Stimulated activated CD4-positive, alpha-beta T cell treated with anti-CD3 and anti-CD28 coated beads, Interleukin-15, amount 100 ng/mL, for 48 hours (primary cell): ENCODE measurements at places on chromosomes 11 and 22.

GRCh38 chr22:37636186-37636948 is 3.1 kb upstream of the SH3BP1 start:
- DNase-seq = no peak

- no peak for DNase-seq
These were observed 44.7 kb upstream of the CD5 start for GRCh38 chr11:61057615-61058014.

DNA sequence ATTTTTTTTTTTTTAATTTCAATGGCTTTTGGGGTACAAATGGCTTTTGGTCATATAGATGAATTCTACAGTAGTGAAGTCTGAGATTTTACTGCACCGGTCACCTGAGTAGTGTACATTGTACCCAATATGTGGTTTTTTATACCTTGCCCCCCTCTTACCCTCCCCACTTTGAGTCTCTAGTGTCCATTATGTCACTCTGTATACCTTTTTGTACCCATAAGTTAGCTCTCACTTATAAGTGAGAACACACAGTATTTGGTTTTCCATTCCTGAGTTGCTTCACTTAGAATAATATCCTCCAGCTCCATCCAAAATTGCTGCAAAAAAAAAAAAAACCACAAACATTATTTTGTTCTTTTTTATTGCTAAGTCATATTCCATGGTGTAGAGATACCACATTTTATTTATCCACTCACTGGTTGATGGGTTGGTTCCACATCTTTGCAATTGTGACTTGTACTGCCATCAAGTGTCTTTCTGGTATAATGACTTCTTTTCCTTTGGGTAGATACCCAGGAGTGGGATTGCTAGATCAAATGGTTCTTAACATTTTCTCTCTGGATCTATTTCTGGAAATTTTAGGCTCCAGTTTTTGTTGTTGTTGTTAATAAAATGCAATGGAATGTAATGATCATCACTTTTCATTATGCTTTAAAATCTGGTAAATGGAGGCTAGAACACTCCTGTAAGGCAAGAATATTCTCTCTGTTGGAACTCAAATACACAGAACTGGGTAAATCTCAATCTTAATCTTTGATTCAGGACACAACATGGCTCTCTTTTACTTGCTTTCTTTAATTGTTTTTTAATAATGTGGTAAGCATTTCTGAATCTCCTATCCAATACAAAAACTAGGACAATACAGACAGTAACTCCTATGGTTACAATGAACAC is 10.3 kb downstream of the NEAT1 start:
- no peak for DNase-seq

DNA sequence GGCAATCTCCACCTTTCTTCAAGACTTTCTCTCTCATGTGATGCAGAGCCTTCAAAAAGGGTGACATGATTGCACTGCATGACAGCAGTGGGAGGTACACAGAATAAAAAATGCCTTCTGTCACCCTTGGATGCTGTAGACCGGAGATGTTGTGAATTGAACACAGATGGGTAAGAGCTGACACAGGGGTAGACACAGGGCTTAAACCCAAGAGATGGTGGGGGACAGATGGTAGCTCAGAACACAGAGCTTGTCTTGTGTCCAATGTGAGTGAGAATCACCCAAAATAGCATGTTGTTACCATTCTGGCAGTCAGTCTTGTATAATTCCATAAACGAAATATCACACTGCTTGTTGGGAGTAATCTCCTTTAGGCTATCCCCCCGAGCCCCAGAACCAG is 69.9 kb downstream of the JRKL start:
- DNase-seq = no peak

GRCh38 chr11:45162064-45162375 is 15.6 kb downstream of the PRDM11 start:
- no peak for DNase-seq

GRCh38 chr22:37675930-37676735 is 697 bp downstream of the LGALS1 start:
- DNase-seq = no peak

DNA sequence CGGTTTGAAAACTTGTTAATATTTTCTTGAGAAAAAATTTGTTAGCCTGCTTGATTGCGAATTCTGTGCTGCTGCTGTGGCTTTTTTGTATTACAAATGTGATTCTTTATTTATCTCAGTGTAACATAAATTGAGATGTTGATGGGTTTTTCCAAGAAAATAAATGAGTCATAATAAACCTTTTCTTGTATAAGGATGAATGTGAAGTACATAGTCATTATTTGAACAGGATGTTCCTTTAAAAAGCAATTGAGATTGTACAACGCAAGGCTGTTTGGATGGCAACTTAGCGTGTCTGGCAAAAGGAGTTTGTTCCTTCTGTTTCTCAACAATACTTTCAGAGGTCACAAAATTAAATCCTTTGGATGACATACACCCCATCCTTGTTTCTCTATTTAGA is 24.6 kb upstream of the CARD18 start:
- no peak for DNase-seq

DNA sequence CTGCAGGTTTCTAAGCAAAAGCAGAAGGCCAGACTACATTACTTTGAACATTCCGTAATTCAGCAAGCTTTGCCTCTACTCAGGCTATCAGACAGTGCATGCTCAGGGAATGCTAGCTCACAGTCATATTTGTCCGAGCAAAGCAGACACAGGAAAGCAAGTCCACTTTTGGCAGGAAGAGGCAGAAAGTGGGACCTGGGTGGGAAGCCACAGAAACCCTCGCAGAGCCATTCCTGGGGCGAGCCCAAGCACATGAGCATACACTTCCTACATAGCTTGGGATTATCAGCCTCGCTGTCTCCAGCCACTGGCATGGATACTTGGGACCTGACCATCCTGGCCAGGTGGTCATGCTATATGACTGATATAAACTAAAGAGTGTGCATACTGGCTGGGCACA is 113.3 kb downstream of the TRIM29 start:
- no peak for DNase-seq

DNA sequence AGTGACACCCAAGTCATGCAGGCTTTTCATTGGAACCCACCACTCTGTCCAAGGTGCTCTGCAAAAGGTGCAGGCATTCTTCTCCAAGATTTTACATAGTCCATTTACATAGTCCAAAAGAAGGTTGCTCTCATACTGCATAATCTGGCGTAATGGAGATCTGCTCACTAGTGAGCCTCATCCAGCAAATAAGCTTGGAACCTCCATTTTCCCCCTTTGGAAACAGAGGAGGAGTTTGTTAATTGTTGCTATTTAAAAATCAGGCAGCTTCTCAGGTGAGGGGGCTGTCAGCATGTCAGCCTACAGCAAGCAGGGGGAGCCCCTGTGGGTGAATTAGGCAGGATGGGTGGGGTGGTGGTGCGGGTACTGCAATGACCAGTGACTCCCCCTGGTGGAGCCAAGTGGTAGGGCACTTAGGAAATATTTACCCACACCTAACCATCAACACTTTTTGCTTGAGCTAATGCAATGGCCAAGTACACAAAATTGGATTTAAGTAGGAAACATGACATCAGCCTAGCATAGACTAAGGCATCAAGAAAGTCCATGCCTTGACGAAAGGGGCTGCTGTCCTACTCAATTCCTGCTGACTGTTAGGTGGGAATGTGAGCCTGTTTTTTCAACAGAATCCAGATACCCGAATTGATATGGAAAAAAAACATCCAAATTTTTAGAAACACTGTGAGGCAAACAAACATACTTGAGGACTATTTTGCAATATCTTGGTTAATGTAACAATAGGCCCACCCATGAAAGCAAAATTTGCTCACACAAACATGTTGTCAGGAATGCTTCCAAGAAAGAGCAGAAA is 64.5 kb downstream of the AMBRA1 start:
- DNase-seq = peak; percentile 72

- DNase-seq = peak; percentile 25
These were observed 16.4 kb upstream of the SYVN1 start for GRCh38 chr11:65150509-65151299.

DNA sequence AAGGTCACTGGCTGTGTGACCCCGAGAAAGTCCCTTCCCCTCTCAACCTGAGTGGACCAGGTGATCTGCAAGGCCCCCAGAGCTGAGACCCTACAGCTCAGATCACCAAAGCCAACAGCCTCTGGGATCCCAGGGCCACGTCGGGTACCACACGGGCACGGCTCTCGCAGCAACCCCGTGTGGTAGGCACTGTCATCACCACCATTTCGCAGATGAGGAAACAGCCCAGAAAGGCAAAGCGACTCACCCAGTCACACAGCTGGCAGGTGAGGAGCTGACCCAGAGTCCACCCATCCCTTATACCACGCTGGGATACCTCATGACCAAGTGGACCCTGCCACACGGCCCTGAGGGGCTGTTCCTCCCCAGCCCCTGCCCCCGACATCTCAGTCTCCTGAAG is 2.8 kb downstream of the ATP5MGL start:
- DNase-seq = no peak

DNA sequence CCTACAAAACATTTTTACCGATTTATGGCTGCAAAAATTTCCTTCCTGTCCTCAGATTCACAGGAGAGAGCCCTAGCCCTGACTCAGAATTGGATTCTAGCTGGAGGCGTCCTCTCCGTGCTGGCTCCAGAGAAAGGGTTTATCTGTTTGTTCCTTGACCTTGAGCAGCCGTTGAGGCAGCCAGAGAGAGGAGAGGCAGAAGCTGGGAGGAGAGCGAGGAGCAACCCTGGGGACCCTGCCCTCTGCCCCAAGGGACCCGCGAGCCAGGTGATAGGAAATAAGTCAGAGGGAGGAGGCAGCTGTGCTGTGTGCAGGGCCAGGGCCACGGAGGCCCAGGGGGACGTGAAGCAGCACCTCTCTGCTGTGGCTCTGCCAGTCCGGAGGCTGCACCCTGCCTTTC is 75.6 kb downstream of the IGLL1 start:
- no peak for DNase-seq

GRCh38 chr11:130476922-130477491 is 28.6 kb downstream of the ADAMTS15 start:
- DNase-seq = no peak

DNA sequence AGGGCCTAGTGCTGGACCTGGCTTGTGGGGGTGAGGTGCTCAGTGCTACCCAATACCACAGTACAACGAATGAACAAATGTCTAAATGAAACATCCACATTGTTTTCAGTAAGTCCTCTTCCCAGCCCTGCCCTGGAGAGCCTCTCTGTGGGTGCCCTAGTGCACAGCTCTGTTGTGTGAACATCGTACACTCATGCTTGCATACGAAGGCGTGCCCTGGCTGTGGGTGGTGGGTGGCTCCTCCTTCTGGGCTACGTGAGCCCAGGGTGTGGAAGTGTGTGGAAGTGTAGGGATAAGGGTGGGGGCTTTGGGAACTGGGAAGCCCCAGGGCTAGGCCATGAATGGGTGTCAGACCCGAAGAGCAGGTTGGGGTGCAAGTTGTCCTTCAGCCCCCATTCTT is 592 bp upstream of the NLRX1 start:
- DNase-seq = no peak

- DNase-seq = no peak
These were observed 27.1 kb downstream of the SDHD start for GRCh38 chr11:112113539-112114457.

- no peak for DNase-seq
These were observed 654 bp upstream of the SYT8 start for GRCh38 chr11:1834062-1834610.

GRCh38 chr11:128874427-128874826 is 7.3 kb upstream of the KCNJ1 start:
- DNase-seq = no peak

- no peak for DNase-seq
These were observed 517 bp downstream of the HIRA start for GRCh38 chr22:19430890-19431541.

DNA sequence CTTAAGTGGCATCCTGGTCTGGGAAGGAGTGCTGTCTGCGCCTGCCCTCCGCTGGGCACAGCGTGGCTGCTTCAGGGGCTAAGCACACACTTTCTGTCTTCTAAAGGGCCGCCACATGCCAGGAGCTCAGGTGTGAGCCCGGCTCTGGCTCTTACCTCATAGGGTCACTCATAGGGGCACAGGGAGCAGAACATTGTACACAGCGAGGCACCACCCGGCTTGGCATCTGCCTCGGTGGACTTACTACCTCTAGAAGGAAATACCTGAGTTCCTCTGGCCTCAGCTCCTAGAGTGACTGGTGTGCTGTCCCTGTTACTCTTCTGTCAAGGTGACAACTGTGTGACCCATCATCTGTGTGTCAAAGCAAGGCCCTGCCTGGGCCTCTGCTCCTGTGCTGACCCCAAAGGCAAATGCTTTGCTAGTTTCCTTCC is 13.4 kb downstream of the NEAT1 start:
- no peak for DNase-seq

DNA sequence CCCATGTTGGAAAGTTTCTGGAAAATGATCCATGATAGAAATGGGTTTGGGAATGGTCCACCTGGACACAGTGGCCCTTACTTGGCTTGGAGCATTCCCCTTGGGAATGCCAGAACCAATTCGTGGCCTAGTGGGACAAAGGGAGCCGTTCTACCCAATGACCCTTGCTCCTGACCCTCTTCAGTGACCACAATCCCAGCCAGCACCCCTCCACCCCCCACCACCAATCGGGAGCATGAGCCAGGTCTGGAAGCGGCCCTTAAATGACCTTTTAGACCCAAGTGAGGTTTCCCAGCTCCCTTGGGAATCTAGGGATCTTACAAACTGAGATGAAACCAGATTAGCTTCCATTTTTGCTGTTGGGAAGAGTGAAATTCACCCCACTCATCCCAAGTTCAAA is 51.3 kb upstream of the CDON start:
- no peak for DNase-seq

GRCh38 chr22:46071451-46072109 is 78.7 kb upstream of the PPARA start:
- no peak for DNase-seq

DNA sequence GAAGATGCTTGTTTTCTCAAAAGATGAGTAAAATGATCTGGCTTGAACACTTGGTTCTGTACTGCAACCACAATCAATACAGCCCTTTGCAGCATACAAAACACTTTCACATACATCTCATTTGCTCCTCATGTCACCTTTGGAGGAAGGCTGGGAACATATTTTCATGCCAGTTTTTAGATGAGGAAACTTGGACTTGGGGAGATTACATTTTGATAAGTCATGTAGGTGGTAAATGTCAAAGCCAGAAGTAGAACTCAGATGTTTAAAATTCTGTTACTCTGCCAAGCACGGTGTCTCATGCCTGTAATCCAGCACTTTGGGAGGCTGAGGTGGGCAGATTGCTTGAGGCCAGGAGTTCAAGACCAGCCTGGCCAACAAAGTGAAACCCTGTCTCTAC is 121.8 kb downstream of the MICAL2 start:
- no peak for DNase-seq

- DNase-seq = no peak
These were observed 101.6 kb downstream of the SWAP70 start for GRCh38 chr11:9765320-9766101.

GRCh38 chr11:76236092-76236999 is 30.0 kb upstream of the WNT11 start:
- peak; percentile 23 for DNase-seq
